Activated CD4-positive, CD25-positive, alpha-beta regulatory T cell (primary cell): ENCODE measurements at places on chromosomes 2 and 18.

DNA sequence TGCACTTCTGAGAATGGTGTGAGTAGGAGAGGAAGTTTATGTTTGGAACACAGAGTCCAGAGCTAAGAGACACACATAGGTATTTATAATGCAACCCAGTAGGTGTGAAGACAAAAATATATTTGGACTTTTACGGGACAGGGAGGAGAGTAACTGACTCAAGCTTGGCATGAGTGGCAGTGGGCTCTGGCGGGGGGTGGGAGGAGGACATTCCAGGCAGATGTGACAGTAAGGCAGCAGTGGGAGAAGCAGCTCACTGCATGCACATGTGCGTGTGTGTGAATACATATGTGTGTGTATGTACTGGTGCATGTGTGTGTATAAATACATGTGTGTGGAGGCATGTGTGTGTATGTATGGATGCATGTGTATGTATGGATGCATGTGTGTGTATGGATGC is 51.4 kb downstream of the DCDC2C start:
- DNase-seq, result no peak

GRCh38 chr18:54794823-54795222 is 33.5 kb upstream of the RAB27B start:
- DNase-seq, result no peak

DNA sequence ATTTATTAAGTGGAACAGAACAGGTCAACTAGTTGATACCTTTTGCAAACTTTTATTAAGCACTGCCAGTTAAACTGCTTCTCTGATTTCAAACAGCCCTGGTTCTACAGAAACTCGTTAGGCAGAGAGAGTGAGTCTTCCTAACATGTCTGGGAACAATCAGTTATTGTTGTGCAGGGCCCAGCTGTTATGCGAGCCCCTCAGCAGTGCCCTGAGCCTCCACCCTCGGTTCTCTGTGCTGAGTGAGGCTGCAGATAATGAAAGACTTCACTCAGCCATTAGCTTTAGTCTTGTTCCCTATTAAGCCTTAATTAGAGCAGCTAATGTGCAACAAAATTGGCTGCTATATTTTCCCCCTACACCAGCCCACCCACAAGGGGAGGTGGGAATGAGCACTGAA is 39.6 kb downstream of the KCTD18 start:
- no peak for DNase-seq

DNA sequence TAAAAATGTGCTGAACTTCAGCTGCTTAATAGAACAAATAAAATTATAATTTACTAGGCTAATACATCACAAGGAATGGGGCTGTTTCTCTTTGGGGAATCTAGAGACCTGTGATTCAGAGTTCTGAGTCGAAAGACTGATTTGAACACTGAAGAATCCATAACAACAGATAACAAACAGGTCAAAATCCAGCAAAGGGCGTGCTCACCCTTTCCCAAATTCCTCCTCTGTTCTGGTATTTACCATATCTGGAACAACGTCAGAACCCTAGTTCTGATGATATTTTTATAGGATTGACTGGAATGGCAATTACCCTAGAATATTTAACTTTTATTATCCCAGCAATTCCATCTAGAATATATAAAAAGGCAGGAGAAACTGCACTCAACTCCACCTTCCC is 66.0 kb upstream of the ITGA6 start:
- DNase-seq, result no peak
